ENCODE measurements at places on chromosomes 2 and 18. TPM values are rescaled to one million over a fixed set of nuclear protein-coding genes. Genes with fewer than 3 reads are reported as not detected.

KCNIP3 gene
- 1.2 TPM for total RNA-seq

KIF3C gene
- total RNA-seq = 22.1 TPM

COQ10B gene
- total RNA-seq = 19.7 TPM

PNO1 gene
- total RNA-seq = 29.2 TPM

INHBB gene
- not detected for total RNA-seq

DCAF17 gene
- 15.5 TPM for total RNA-seq

ABCA12 gene
- total RNA-seq = 2.7 TPM

RAB6D gene
- not detected for total RNA-seq

POTEI gene
- total RNA-seq = not detected

SERPINB10 gene
- total RNA-seq = 0.08 TPM

ST8SIA5 gene
- total RNA-seq = not detected

RNF152 gene
- 25.5 TPM for total RNA-seq
